Ureter (tissue), 1 donor: ENCODE measurements at places on chromosomes 16 and 17. TPM values are rescaled to one million over a fixed set of nuclear protein-coding genes. Genes with fewer than 3 reads are reported as not detected.

GRCh38 chr17:4676791-4677190, 27.1 kb downstream of the PELP1 start:
- no peak for DNase-seq

GRCh38 chr17:57556320-57556719, 188.8 kb downstream of the CCDC182 start:
- no peak for DNase-seq

DNA sequence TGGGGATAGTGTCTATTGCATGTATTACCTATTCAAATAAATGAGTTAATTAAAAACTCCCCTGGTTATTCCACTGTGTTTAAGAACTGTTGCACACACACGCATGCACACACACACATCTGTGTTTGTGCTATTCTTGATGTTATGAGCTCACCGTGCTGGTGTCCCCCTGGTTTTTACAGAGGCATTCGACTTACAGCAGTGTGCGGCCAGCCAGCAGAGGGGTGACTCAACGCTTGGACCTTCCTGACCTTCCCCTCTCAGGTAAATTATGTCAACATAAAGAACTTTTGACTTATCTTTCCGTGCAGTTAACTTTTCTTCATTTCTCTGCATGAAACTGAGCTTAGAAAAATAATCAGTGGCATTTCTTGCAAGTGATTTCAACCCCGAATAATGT, 214.0 kb downstream of the LGALS9B start:
- no peak for DNase-seq

GRCh38 chr17:32993977-32994376, 2.3 kb downstream of the SPACA3 start:
- no peak for DNase-seq

The CDH8 gene
- 12.3 TPM for total RNA-seq

The C17orf75 gene
- 24.6 TPM for total RNA-seq

- DNase-seq = peak; percentile 79
These were observed 655 bp downstream of the HIRIP3 start for GRCh38 chr16:29994600-29995323.

The BEAN1 gene
- total RNA-seq = 1.6 TPM

DNA sequence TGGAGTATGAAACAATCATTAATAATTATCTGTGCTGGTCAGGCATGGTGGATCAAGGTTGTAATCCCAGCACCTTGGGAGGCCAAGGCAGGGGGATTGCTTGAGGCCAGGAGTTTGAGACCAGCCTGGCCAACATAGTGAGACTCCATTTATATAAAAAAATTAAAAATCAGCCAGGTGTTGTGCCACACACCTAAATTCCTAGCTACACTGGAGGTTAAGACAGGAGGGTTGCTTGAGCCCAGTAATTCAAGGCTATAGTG, 28.9 kb upstream of the PRKCA start:
- DNase-seq = no peak

GRCh38 chr16:2497116-2497630, 16.6 kb upstream of the ATP6V0C start:
- no peak for DNase-seq

DNA sequence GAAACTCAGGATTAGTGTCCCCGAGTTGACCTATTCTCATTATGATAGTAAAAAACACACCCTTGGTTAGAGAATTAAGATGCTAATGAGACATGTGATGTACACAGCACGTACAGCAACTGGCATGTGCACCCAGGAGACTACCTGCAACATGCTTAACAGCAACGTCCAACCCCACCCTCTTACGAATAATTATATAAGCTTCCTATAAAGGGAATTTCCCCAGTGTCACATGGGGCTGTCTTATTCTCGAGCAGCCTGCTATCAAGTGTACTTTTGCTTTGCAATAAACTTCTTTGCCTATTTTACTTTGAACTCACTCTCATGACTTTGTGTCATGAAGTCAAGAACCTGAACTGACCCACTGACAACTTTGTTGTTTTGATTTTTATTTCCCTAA, 62.4 kb upstream of the PMFBP1 start:
- no peak for DNase-seq

DNA sequence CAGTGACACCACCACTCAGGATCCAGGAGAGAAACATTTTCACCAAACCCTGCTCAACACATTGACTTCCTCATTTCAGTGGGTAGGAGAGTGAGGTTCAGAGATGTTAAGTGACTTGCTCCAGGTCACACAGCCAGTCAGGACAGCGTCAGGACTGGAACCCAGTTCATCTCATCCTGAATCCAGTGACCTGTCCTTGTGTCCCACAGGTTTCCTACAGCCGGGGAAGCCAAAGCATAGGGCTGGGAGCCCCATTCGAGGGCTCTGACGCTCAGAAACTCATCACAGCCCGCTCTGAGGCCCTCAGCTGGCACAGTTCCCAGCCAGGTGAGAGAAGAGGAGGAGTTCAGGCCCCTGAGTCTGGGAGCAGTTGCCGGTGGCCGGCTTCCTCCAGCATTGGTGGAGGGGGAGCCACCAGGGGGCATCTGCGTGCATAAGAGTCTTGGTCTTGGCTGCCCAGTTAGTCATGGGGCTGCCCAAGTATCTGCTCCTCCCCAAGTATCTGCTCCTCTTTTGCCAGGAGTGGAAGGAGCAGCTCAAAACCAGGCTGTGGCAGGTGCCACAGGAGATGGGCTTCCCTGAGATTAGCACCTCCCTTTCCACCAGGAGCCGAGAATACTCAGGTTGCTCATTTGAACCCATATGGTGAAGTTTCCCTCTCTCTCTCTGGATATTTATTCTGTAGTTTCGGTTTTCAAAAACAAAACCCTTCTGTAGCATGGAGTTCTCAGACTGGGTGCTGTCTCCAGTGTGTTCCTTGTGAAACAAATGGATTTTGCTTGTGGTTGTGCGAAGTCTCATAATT, 56.0 kb downstream of the TNFRSF13B start:
- DNase-seq = peak; percentile 44

GRCh38 chr16:79328402-79329165, 272.0 kb downstream of the MAF start:
- DNase-seq = no peak

The CSH1 gene
- not detected for total RNA-seq

DNA sequence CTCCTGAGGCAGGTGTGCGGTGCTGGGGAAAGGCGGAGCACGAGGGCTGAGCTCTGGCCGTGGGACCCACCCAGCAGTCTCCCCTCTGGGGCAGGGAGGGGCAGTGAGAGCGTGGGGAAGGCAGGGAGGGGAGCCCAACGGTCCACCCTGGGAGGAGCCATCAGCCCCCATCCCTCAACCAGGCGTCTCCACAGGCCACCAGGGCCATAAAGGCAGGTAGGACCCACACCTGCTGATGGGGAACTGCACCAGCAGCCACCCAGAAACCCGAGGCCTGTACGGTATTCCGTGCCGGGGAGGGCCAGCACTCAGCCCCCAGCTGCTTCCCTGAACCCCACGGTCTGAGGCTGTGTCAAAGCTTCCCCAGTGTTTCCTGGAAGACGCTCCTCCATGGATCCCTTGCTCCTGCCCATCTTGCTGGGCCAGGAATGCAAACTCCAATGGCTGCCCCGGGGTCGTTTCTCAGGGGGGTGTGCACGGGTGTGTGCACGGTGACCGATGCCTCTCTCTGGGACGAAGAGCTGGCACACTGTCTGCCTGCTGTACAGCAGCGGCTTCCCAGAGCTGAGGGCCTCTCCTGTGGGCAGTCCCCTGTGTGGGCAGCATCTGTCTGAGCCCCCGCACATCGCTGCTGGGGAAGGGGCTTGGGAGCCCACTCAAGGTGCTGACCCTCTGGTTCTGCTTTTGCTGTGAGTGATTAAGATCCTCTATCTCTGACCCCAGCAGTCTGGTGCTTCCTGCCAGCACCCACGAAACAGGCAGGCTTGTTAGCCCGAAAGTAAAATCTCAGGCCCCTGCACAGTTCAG, 17.2 kb upstream of the METRNL start:
- DNase-seq = peak; percentile 39

The ARHGAP44 gene
- 8.8 TPM for total RNA-seq

The CSF3 gene
- total RNA-seq = 1.0 TPM

DNA sequence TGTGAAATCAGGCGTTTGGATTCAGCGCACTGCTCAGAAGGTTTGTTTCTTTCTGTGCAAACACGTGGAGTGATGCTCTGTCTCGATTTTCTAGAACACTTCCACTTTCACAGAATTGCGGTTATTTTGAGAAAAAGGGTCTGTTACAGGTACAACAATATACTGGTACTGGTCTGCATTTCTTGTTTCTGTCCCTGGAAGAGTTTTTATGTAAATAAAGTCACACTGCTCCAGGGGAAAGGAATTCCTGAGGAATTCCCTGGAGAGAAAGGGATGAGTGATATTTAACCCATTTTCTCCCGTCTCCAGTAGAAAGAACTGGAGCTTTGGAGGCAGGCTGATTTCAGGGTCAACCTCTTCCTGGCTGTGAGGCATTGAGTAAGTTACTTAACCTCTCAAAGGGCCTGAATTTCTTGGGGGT, 16.2 kb upstream of the RMI2 start:
- DNase-seq = no peak

The SLC5A2 gene
- total RNA-seq = not detected

The PYDC1 gene
- total RNA-seq = not detected

DNA sequence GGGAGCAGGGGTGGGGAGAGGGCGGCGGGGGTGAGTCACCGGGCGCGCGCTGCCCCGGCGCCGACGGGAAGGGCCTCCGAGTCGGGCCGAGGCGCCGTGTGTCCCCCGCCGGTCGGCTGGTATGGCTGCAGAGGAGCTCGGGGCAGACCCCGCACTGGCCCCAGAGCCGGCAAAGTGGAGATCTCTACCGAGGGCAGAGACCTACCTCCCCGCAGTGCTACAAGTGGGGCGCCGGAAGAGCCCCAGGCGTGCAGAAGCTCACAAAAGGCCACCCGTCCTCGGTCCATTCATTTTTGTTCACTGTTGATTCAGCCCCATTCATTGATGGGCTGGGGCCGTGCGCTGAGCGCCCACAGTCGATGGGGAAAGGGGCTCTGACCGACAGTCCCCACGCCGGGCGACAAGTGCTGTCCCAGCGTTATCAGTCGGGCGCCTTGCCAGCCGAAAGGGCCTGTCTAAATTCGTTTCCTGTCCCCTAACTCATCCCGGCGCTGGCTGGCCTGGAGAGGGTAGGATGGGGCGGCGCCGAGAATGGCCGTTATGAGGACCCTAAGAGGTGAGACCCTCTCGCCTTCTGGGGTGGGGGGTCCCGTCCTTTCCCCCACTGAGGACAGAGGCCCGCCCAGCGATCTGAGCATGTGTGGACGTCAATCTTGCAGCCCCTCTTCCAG, 709 bp upstream of the ENO3 start:
- DNase-seq = peak; percentile 74

DNA sequence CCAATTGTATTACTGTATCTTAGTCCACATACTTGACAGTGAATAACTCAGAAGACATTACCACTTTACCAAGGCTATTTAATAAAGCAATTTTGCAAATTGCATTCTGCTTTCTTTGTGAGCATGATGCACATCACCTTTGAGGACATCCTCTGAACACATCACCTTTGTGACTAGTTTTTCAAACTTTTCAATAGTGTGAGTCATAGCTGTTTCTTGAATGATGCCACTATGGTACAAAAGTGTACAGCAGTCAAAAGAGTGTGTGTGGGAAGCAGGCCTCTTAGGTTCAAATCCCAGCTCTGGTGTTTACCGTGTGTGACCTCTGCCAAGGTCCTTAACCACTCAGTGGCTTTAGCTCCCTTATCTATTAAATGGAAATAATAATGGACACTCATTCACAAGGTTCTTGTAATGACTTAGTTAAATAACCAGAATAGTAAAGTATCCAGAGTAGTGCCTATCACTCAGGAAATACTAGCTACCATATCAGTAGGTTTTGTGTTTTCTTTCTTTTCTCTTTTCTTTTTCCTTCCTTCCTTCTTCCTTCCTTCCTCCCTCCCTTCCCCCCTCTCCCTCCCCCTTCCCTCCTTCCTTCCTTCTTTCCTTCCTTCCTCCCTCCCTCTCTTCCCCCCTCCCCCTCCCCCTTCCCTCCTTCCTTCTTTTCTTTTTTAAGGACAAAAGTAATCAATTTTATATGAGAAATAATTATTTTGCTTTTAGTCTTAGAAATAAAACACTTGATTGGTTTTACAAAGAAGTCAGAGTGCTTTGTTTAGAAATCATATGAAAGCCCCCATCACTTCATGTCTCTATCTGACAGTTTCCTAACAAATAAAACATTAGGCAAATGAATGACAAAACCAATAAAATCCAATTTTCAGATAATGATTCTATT, 178.9 kb downstream of the MYO1D start:
- DNase-seq = no peak

- no peak for DNase-seq
These were observed 8.3 kb upstream of the LPCAT2 start for GRCh38 chr16:55500530-55501011.

The OR3A3 gene
- not detected for total RNA-seq

DNA sequence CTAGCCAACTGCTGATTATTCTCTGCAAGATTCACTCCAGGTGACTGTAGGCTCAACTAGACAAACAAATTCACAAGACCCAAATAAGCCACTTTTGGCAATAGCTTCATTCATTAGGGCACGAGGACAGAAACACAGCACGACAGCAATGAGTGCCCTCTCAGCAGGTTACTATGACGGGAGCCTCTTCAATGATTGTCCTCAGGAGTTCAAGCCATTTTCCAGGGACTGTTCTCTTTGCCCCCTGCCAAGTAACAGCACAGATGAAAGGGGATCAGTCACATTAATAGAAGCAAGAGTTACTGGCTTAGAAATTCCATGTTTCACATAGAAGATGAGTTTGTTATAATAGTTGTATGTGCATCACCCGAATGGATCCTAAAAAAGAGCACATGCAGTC, 712.2 kb downstream of the CDH8 start:
- no peak for DNase-seq
